CD8-positive, alpha-beta T cell (primary cell): ENCODE measurements at places on chromosomes 11 and 22.
A peak's percentile ranks its signal among the peaks of the same experiment; 100 is the strongest.

DNA sequence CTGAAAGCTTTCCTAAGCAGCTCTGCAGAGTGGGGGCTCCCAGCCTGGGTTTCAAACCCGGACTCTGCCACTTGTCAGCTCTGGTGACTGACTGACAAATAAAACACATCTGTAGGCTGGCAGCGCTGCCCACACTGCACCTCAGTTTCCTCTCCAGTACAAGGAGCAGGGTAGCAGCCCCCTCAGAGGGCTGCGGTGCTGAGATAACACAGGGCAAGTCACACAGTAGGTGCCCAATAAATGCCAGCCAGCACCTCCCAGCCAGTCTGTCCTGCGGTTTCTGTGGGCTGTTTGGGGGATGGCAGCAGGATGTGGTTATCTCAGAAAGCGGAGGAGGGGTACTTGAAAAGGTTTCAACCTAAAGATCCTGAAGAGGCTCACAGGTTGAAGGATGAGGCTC is 1.5 kb downstream of the SYT12 start:
- peak; percentile 46 for DNase-seq

DNA sequence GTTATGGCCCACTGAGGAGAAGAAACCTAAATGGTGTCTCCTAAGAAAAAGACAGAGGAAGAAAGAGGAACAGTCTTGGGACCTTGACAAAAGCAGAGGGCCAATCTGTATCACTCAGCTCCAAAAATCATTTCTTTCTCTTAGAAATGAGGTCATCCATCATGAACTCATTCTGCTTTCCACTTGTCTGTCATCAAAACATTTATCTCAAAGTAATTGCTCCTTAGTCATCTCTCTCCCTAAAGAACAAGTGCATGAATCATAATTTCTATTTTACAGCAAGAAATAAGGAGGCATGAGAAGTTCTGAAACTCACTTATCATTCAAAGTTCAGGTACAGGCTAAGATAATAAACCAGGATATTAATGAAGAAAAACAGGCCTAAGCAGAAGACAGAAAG is 375.6 kb downstream of the KCNA4 start:
- no peak for DNase-seq

GRCh38 chr11:128726458-128727139 is 32.7 kb downstream of the FLI1 start:
- no peak for DNase-seq

DNA sequence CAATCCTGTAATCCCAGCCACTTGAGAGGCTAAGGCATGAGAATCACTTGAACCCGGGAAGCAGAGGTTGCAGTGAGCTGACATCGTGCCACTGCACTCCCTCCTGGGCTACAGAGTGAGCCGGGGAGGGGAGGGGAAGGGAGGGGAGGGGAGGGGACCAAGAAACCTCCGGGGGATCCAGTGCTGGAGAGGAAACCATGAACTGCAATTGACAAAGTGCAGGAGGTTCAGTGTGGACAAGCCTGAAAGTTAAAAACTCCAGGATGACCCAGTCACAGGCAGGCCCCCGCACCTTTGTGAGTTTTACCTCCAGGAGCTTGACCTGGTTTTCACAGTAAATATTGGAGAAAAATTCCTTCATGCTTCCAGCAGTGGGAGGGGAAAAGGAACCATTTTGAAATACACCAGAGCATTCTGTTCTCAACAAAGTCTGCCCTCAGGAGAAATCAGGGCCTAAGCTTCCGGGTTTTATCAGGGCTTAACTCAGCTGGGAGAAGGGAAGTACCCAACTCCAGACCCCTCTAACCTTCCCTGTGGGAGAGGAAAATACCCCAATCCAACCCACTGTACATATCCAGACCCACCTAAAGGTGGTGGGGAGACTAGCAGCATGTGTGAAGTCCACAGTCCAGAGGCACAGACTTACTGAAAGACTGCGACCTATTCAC is 15.5 kb upstream of the ZFTA start:
- DNase-seq: no peak

DNA sequence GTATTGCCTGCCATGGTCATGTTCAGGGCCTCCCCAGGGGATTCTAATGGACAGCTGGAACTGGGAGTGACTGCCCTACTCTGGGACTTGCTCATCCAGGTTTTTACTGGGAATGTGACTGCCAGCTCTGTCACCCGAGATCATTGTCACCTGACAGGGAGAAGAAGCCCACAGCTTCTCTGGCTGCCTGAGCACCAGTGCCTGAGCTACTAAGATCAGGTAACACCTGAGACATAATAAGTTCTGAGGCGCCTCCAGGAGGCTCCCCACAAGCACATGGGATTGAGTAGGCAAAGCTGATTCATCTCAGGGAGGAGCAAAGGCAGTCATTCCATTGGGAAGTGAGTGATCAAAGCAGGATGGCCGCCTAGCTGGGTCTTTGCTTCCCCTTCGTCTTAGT is 84.2 kb upstream of the GALNT18 start:
- DNase-seq: no peak

DNA sequence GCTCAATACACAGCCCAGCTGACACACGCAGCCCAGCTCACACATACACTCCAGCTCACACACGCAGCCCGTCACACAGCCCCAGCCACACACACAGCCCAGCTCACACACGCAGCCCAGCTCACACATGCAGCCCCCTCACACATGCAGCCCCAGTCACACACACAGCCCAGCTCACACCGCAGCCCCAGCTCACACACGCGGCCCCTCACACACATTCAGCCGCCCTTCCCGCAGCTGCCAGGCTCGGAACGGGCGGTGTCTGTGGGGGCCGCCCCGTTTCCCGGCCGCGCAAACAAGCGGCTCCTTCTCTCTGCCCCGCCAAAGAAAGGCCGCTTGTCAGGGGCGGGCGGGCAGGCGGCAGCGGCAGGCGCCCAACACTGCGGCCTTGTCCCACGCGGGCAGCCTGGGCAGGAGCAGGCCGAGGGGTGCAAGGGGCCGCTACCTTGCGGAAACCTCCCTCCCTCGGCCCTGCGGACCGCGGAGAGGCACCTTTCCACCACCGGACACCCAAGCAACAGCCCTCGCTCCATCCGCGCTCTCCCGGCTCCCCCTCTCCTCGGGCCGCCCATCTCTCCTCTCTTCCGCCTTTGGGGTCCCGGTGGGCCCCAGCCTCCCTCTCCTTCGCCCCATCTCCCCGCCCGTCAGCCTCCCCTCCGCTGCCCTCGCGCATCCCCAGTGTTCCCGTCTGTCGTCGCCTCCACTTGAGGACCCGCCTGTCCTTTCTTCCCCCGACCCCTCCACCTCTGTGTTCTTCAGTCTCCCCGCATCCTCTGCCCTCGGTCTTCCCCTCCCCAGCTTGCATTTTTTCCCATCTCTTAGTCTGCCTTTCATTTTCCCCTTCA is 2.2 kb downstream of the PHLDB1 start:
- peak; percentile 64 for DNase-seq

DNA sequence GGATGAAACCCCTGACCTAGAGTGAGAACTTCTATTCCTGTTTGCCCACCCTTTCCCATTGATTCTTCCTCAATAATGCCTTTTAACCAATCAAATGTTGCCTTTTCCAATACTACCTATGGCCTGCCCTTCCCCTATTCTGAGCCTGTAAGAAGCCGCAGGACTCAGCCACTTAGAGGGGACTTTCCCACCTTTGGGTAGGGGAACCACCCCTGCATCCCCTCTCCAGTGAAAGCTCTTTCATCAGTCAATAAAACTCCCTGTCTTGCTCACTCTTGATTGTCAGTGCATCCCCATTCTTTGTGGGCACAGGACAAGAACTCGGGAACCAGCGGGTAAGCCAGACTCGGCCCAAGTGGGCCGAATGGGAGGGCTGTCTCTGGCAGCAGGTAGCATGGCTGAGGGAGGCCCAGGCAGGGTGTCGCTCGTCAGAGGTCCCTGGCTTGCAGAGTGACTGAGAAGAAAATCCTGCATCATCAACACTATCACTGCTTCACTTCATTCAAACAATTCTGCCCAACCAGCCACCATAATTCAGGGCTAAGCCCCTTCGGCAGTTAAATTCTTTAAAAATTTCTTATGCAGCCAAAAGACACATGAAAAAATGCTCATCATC is 30.4 kb downstream of the LDHAL6A start:
- no peak for DNase-seq

GRCh38 chr11:21321072-21321471 is 651.7 kb downstream of the NELL1 start:
- no peak for DNase-seq

GRCh38 chr22:30422481-30423300 is 2.9 kb upstream of the MTFP1 start:
- DNase-seq: no peak

DNA sequence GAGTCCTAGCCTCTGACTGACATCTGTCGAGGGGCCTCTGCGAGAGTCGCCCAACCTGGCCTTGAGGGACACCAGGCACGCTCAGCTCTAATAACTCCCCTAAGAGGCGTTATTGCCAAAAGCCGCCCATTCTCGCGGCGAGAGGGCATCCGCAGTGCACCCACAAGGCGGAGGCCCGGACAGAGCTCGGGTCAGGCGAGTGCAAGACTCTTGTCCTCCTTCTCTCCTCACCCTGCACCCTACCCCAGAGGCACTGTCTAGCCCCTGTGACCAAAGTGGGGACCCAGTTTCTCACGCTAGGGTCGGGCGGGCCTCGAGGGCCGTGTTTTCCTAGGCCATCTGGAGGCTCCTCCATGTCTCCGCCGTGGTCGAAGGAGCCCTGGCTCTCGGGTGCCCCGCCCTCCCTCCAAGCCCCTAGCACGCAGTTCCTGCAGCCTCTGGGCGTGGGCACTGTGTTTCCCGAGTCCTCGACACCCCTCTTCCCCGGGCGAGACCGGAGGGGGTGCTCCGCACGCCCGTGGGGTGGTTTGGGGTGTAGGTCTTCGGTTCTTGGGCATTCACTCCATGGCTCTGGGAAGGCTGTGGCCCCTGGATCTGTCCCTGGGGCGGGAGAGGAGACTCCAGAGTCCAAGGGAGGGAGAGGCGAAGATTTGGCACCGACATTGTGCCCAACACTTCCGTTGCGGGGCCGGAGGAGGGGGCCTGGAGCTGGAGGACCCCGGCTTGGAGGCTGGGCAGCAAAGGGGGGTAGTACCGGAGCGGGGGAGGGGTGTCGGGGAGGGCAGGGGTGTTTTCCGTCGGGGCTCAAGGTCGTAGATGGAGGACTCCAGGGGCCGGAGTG is 1.0 kb downstream of the CHRM4 start:
- no peak for DNase-seq

- no peak for DNase-seq
Measured at GRCh38 chr11:61769946-61770683, 17.7 kb downstream of the MYRF start.

GRCh38 chr11:109112821-109113280 is 309.1 kb upstream of the C11orf87 start:
- DNase-seq: no peak

DNA sequence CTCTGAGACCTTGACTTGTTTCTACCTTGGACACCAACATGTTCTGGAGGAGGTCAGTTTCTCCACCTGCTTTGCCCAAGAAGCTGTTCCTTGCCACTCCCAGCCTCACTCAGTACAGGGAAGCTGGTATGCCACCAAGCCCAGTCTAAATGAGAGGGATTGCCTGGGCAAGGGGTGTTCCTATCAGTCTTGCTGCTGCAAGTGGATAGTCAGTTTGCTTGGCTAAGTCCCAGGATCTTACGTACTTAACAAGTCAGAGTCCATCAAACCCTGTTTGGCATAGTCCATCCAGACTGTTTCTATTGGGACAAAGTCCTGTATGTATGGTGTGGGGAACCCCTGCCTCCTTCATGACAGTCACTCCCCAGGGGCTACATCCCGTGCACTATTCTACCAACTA is 66.6 kb downstream of the RPL27A start:
- DNase-seq: no peak

DNA sequence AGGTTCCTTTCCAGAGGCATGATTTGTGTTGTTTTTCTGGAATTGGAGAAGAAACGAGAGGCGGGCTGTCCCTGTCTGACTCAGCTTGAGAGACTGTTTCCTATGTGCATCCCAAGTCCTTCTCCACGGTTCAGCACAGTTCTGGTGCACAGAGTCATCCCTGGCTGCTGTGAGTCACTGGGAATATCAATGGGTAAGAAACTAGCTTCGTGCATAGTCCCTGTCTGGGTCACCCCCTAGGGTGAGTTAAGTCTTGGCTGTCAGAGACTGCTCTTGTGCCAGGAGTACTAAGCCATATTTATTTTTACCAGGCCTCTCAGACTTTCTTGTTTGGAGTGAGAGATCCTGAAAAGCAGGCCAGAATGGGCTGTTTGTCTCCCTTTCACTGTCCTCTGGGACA is 2.4 kb upstream of the LRP4 start:
- DNase-seq: no peak

DNA sequence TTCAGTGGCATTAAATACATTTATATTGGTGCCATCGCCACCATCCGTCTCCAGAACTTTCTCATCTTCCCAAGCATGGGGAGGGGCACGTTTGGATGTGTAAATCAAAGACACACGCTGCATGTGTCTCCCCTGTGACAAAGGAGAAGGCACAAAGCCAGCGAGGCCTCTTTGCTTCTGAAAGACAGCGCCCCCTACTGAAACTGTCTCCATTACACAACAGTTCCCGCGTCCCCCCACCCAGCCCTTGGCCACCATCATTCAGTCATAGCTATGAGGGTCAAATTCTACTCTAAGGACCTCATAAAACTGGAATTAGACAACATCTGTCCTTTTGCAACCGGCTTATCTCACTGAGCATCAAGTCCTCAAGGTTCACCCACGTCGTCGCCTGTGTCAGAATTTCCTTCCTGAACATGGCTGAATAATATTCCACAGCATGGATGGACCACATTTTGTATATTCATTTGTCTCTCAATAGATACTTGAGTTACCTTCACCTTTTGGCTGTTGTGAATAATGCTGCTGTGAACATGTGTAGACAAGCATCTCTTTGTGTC is 64.8 kb downstream of the IGF2 start:
- DNase-seq: no peak

GRCh38 chr22:36409911-36410756 is 22.4 kb upstream of the MYH9 start:
- peak; percentile 18 for DNase-seq

GRCh38 chr11:17224727-17225126 is 16.9 kb upstream of the PIK3C2A start:
- no peak for DNase-seq

- no peak for DNase-seq
Measured at GRCh38 chr11:91792779-91793262, 431.8 kb upstream of the FAT3 start.

GRCh38 chr11:131815590-131815989 is 445.2 kb downstream of the NTM start:
- DNase-seq: no peak

DNA sequence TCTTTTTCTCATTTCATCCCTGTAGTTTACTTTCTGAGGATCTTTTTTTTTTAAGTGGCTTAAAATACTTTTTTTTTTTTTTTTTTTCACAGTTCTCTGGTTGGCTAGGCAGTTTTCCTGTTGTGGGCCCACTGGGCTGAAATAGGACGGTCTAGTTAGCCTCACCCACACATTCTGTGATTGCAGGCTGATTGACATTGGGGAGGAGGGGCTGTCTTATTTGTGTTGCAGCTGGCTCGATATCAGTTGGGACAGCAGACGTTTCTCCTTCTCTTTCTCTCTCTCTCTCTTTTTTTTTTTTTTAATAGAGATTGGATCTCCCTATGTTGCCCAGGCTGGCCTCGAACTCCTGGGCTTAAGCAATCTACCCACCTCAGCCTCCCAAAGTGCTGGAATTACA is 6.9 kb downstream of the BCR start:
- DNase-seq: no peak
